ENCODE measurements at places on chromosomes 11 and 22.

DNA sequence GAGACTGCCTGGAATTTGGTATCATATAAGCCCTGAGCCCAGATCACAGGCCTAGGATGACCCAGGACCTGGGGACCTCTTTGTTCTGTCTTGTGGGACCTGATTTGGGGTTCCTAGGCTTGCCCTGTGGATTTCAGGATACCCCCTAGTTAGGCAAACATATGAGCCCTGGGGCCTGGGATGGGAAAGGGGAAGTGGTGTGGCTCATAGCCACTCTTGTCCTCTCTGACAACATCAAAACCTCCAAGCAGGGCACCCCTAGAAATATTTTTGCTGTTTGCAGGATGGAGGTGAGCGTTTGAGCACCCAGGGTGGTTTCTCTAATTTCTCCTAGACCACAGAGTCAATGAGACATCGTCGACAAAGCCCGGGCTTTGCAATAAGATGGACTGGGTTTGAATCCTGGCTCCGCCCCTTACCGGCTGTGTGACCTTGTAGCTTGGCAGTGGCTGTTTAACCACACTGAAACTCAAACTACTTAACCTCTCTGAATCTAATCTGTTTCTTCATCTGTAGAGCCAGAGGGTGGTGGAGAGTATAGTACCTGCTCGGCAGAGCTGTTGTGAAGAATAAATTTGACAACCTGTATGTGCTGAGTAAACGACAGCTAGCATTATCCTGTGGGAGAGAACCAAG lies 5.3 kb upstream of the LRRC10B start:
- no peak for DNase-seq

GRCh38 chr11:84847842-84848241 lies 779.3 kb downstream of the DLG2 start:
- DNase-seq = no peak

DNA sequence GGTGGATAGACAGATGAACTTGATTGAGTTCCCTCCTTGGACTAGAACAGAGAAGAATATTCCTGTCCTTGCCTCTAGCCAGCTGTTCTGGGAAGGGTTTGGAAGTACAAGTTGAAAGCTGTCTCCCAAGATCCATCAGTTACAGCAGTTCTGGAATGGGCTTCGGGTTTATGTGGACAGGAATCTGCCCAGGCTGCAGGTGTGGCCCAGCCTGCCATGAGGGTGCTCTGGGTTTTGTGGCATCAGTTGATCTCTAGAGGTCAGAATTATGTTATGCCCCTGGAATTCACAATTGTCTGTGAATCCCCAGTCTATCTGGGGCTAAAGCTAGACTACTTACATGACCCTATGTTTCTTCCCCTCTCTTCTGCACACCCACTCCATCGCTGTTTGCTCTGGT lies 4.9 kb upstream of the MICAL2 start:
- no peak for DNase-seq

- DNase-seq = no peak
Observed at GRCh38 chr11:130003717-130004001, 1.0 kb upstream of the PRDM10 start.

DNA sequence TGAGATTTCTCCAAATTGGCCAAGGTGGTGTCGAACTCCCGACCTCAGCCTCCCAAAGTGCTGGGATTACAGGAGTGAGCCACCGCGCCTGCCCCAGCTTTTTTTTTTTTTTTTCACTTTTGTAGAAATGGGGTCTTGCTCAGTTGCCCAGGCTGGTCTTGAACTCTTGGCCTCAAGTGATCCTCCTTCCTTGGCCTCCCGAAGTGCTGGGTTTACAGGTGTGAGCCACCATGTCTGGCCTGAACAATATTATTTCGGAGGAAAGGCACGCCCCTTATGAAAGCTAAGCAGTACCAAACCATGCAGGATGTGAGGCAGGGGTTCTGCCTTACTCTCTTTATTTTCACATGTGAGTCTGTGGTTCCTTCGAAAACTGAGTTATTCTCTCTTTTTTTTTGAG lies 16.1 kb downstream of the MTCH2 start:
- no peak for DNase-seq
